Hematopoietic multipotent progenitor cell treated with erythropoietin and hydrocortisone succinate and interleukin-3 and kit ligand, for 4 days (in vitro differentiated cells): ENCODE measurements at places on chromosomes 11 and 22.

DNA sequence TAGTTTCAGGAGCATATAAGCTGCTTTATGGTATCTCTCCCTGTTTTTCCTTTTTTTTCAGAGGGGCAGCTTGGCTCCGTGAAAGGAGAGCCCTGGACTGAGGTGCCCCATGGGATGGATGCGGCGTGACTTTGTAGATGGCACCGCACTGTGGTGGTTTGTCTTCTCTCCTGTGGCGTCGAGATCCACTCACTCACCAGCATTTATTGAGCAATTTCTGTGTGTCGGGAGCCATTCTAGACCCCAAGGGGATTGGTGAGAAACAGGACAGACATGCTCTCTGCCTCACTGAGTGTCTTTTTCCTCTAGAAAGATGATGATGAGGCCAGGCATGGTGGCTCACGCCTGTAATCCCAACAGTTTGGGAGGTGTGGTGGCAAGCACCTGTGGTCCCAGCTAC is 55.9 kb upstream of the PHF21B start:
- DNase-seq = no peak

DNA sequence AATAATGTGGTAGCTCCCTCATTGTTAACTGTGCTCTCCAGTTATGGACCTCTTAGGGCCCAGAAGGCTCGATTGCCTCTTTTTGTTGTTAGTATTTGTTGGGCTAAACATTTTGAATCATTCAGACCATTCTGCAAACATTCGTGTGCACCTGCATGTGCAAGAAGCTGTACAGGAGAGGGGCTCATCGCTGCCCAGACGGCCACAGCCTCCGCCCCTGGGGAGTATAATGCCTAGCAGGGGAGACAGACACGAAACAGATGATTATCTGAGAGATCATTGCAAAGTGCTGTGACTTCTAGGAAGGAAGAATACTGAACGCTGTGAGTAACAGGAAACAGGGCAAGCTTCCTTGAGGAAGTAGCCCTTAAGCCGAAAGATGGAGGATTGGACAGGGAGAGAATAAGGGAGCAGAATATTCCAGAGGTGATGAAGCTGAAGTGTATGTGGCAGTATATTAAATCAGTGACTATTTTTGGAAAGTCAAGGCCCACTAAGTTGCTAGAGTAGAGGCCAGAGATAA is 123.3 kb upstream of the RASSF10 start:
- DNase-seq = no peak

DNA sequence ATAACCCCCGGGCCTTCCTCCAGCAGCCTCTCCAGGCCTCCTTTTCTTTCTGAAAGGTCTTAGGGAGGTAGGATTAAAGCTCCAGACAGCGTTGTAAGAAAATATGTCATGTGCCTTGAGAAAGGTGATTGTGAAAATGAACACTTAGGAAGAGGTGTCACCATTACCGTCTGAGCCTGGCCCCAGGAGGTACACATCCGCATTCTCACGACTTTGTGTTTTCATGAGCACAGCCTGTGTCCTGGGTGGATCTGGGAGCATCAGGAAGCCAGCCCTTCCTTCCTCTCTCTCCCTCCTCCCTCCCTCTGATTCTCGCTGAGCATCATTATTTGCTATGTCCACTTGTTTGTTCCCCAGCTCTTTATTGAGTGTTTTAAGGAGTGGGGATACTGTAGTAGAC is 105.1 kb upstream of the CRYBB3 start:
- no peak for DNase-seq

- peak; percentile 47 for DNase-seq
These were observed 3.3 kb downstream of the MAP4K2 start for GRCh38 chr11:64799623-64800302.

DNA sequence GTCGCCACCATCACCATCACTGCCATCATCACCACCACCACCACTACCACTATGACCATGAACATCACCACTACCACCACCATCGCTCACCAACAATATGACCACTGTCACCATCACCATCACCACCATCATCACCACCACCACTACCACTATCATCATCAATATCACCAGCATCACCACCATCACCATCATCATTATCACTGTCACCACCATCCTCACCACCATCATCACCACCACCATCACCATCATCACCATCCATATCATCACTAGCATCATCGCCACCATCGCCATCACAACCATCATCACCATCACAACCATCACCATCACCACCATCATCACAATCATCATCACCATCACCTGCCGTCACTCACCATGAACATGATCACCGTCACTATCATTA is 184.6 kb downstream of the SHANK2 start:
- DNase-seq = no peak

- DNase-seq = no peak
These were observed 23.5 kb downstream of the TENM4 start for GRCh38 chr11:79417069-79417920.

- DNase-seq = no peak
These were observed 3.2 kb upstream of the SYT8 start for GRCh38 chr11:1831338-1832210.

GRCh38 chr22:49062155-49062801 is 765.4 kb downstream of the BRD1 start:
- DNase-seq = no peak

DNA sequence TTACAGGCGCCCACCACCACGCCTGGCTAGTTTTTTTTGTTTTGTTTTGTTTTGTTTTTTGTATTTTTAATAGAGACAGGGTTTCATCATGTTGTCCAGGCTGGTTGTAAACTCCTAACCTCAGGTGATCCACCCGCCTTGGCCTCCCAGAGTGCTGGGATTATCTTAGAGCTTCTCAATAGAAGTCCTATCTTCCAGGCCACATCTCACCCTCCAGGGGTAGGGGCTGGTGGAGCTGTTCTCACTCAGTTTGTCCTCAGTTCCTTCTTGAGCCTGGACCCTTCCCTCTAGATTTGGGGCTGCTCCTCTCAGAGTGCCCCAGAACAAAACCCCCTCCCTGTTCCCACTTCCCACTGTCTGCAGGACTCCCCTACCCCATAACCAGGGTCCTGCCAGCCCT is 31.3 kb downstream of the BCR start:
- DNase-seq = no peak

DNA sequence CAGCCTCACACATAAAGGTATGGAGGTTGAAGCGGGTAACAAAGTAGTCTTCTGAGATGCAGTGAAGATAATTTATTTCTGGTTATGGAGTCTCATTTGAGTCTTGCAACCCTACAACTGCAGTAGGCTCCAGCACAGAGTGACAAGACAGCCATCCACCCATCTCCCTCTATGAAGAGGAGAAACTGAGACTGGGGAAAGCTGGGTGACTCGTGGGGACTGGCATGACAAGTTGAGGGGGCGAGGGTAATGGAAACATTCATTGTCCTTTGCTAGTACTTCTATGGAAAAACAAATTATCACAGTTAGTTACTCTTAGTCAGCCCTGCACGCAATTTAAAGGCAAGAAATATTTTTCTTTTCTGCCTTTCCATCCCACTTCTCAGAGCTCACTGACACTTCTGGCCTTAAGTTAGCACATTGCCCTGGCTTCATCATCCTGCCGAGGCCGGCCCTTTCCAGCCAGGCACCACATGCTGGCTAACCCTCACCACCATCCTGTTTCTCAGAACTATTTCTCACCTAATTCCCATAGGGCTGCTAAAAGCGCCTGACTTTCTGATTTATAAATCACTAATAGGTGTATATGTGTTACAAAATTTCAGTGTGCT is 361.1 kb downstream of the ETS1 start:
- no peak for DNase-seq

- peak; percentile 28 for DNase-seq
These were observed 75.7 kb downstream of the KIAA1671 start for GRCh38 chr22:25027959-25028840.

GRCh38 chr11:47161134-47161854 is 15.4 kb downstream of the ARFGAP2 start:
- peak; percentile 90 for DNase-seq

- peak; percentile 20 for DNase-seq
These were observed 1044.7 kb downstream of the BRD1 start for GRCh38 chr22:48782811-48783511.

DNA sequence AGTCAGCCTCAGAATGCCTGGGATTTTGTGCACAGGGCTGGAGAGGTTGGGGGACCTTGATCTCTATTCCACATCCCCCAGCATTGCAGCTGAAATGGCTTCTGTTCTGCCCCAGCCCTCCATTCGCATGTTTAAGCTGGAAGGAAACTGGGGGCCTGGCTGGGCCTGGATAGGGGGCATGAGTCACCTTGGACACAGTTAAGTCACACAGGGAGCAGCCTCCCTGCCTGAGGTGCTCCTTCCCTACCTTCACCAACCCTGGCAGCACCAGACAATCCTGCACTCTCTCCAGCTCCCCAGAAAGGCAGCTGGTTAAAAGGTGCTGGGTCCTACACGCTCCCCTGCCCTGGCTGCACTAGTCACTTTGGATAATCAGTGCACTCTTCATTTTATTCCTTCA is 763 bp downstream of the SMIM45 start:
- DNase-seq = no peak

GRCh38 chr11:12417691-12418611 is 40.6 kb downstream of the PARVA start:
- DNase-seq = peak; percentile 15
